ENCODE measurements at places on chromosomes 2 and 18.

DNA sequence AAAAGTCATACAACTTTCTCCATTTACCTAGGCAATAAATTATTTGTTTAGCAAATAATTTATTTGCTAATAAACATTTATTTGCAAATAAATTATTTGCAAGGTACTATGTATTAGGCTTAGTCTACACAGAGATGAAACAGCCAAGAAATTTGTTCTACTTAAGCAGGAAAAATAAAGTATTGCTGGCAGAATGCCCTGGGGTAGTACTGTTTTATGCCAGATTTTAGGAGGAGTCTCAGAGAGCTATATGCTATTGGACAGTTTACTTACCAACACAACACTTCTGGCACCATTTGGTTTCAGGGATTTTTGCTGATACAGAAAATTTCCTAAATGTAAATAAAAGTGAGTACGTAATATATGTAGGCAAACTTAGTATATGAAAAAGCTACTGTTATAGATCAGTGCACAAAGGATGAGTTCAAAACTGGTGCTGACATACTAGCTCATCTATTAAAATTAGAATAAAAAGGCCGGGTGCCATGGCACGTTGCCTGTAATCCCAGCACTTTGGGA is 23.2 kb upstream of the CDKL4 start:
- no peak for DNase-seq

GRCh38 chr18:2112435-2113045 is 458.8 kb downstream of the METTL4 start:
- DNase-seq = no peak

GRCh38 chr2:148300544-148300943 is 279.7 kb downstream of the MBD5 start:
- no peak for DNase-seq

DNA sequence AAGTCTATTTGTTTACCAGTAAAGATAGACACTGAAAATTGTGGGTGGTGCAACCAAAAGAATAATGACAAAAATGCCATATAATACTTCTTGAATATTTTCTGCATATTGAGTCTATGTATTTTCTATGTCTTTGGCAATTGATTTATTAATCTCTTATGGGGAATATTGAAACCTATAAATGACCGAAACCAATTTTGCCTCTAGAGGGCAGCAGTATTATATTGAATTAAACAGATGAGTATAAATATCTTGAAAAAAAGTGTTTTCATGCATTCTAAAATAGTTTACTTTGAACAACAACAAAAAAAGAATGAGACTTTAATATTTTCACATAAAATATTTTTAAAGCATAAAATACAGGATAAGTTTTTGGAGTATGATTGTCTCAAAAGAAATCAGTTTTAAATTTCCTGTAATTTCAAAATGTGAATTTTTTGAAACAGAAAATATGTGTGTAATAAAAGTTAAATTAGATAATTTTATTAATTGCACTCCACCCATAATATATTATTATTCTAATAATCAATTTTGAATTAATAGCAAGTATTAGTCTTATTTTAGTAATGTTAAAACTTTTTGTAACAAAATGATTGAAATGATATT is 49.9 kb upstream of the CALCRL start:
- no peak for DNase-seq

DNA sequence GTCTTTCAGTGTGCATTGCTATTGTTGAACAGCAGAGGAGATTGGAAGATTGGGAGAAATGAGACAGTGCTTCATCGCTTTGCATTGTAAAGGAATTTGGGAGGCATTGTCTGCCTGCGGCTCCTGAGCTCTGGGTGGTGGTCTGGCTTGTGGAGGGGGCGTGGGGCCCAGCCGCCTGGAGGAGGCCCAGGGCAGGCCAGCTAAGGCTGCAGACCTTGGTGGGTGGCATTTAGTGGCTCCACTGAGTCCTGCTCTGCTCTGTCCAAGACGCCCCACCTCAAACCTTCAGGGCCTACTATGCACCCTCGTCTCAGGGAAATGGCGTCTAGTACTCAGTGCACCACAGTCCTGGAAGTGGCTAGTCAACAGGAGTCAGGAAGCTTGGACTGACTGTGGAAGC is 5.7 kb upstream of the HS1BP3 start:
- DNase-seq = no peak

DNA sequence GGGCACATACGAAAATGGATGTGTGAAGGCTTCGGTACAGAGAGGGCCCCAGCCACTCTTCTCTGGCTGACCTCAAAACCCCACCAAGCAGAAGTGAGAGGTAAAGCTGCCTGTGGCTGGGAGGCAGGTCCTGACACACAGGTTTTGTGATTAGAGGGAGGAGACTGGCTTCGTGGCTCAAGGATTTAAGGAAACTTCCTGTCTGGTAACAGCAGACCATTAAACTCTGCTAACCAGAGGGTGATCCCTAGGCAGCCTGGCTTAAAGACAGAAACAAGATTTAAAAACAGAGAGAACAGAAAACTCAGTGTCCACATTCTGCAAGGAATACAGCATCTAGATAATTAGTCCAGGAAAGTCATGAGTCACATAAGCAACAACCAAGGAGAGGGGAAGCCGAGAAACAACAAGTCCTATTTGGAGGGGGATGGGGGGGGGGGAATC is 101.9 kb downstream of the NFATC1 start:
- DNase-seq = no peak

- DNase-seq = no peak
Observed at GRCh38 chr2:120373424-120373823, 27.5 kb downstream of the INHBB start.

DNA sequence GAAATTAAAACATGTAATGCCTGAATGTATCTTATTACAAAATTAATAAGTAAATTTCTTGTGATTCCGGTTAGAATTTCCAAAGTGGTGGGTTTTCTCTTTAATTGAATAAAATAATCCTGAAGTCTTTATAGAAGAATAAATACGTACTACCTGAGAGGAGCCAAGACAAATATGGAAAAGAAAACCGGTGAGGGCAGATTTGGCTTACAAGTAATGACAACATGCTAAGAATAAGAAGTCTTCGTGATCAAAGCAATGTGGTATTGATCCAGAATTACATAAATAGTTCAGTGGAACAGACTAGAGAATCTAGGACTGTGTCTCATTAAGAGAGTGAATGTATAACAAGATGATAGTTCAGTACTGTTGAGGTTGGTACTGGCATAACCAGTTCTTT is 167.5 kb downstream of the NEDD4L start:
- no peak for DNase-seq

GRCh38 chr2:145096582-145096981 is 576.7 kb upstream of the ZEB2 start:
- DNase-seq = no peak
